ENCODE measurements at places on chromosomes 11 and 22. TPM values are rescaled to one million over a fixed set of nuclear protein-coding genes. Genes with fewer than 3 reads are reported as not detected.

- DNase-seq, result no peak
Measured at GRCh38 chr11:95432714-95433503, 201.9 kb upstream of the SESN3 start.

Gene OR10A2
- total RNA-seq, result not detected

DNA sequence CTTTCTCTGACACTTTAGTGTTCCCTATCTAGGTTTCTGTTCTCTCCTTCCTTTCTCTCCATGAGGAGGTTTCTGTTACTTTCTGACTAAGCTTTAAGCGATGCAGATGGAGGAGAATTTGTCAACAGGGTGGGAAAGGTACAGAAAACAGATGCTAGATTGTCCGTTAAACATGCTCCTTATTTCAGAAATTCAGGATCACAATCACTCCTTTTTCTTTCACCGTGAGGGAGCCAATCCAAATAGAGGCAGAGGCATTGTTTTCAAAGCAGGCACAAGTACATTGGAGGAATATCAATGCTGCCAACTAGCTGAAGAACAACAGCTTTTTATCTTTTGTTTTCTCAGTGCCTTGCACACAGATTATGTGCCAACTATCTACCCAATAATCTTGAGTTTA, 215.7 kb upstream of the FOLH1 start:
- no peak for DNase-seq

Gene DDTL
- total RNA-seq, result not detected

Gene P2RX6
- 0.24 TPM for total RNA-seq

GRCh38 chr11:12556155-12556554, 118.1 kb upstream of the TEAD1 start:
- DNase-seq, result no peak

Measured in CD8-positive, alpha-beta memory T cell (primary cell).